Mesothelial cell of epicardium (in vitro differentiated cells): ENCODE measurements at places on chromosomes 5 and 9.

DNA sequence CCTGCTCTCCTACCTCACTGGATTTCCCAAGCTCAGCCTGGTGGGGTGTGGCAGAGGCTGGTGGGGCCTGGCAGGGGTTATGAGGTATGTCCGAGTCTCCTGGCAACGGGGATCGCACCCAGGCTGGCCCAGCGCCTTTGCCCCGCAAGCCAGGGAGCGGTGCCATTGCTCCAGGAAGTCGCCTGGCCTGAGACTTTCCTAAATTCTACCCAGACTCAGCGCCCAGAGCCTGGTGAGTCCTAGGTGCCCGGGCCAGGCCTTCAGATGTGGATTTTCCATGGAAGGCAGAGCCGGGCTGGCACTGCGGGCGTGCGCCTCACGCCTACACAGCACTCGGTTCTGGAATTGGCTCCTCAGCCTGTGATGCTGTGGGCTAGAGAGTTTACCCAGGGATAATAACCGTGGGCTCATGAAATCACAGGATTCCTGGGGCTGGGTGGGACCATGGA, 155.4 kb upstream of the COL5A1 start:
- DNase-seq: peak; percentile 14

DNA sequence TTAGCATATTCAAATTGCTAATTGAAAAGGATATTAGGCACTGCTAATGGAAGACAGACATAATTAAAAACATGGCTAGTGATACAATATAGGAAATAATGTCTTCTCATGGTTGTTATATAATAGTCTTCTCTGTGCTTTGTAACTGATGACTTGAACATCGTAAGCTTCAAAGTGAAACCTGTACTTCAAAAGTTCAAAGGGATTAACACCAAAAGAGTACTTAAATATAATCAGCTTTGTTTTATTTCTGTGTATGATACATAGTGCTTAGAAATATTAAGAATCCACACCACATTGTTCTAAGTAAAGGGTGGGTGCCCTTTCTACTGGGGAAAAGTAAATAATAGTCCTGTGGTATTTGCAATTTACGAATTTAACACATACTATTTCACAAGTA, 75.4 kb upstream of the ITGA1 start:
- no peak for DNase-seq

GRCh38 chr5:152412129-152412528, 7.0 kb upstream of the NMUR2 start:
- no peak for DNase-seq

- DNase-seq: no peak
These were observed 159.4 kb upstream of the NR3C1 start for GRCh38 chr5:143562935-143563334.

DNA sequence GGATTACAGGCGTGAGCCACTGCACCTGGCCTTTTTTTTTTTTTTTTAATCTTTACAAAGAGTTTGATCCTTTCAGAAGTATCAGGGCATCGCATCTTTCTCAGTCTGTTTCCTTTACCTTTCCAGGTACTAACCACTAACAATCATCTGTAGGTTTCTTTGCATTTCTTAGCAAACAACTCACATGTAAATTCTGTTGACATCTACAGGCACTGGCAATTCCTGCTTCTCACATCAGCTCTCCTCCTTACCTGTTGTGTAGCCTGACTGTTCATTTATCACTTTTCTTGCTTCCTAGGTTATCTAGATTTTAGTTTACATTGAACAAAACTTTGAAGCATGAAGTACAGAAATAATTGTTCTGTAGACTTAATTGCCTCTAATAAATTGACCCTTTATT, 27.5 kb upstream of the VPS13A start:
- DNase-seq: no peak

- no peak for DNase-seq
These were observed 12.0 kb downstream of the INIP start for GRCh38 chr9:112705768-112706427.

GRCh38 chr5:58993461-58993860, 410.6 kb downstream of the RAB3C start:
- DNase-seq: no peak

DNA sequence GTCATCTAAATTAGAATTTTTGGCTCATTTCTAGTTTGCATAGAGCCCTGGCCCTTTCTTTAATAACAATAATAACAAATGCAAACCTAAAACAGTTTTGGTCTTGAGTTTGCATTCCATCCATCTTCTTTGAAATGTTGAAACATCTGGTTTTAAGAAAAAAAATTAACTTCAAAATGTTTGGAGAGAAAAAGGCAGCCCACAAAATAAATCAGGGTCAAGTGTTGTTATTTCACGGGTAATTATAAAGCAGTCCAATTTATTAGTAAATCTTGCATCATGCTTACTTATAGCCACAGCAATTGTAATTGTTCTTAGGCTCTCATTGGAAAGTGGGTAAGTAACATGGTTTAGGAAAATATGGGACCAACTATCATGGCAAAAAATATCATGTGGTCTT, 247.0 kb upstream of the MEF2C start:
- DNase-seq: no peak

GRCh38 chr5:77995793-77996409, 219.8 kb upstream of the TBCA start:
- no peak for DNase-seq

GRCh38 chr5:154335065-154335448, 110.7 kb upstream of the SAP30L start:
- no peak for DNase-seq

- no peak for DNase-seq
These were observed 38.3 kb downstream of the HTR1A start for GRCh38 chr5:63923914-63924313.

DNA sequence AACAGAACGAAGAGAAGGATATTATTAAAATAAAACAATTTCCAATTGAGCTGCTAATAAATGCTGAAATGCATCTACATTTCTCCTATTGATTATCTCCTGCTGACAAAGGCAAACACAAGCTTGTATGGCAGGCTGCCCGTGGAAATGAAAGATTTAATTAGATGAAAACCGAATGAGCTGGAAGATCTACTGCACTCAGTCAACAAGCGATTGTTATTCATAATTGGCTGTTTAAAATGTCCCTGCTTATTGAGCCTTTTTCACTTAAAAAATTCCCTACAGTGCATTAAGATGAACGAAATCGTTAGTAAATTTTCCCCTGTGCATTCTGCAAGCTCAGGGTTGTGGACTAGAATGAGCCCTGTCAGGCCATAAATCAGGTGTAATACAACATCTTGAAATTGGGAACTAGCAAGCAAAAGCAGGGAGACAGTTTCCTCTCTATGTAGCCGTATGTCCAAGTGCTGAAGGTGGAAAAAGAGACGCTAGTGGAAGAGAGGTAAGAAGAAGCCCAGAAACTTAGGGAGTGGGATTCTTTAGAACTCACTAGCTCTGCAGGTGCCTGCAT, 28.5 kb upstream of the KIF4B start:
- DNase-seq: no peak

GRCh38 chr5:174505621-174506020, 218.8 kb upstream of the MSX2 start:
- DNase-seq: no peak

DNA sequence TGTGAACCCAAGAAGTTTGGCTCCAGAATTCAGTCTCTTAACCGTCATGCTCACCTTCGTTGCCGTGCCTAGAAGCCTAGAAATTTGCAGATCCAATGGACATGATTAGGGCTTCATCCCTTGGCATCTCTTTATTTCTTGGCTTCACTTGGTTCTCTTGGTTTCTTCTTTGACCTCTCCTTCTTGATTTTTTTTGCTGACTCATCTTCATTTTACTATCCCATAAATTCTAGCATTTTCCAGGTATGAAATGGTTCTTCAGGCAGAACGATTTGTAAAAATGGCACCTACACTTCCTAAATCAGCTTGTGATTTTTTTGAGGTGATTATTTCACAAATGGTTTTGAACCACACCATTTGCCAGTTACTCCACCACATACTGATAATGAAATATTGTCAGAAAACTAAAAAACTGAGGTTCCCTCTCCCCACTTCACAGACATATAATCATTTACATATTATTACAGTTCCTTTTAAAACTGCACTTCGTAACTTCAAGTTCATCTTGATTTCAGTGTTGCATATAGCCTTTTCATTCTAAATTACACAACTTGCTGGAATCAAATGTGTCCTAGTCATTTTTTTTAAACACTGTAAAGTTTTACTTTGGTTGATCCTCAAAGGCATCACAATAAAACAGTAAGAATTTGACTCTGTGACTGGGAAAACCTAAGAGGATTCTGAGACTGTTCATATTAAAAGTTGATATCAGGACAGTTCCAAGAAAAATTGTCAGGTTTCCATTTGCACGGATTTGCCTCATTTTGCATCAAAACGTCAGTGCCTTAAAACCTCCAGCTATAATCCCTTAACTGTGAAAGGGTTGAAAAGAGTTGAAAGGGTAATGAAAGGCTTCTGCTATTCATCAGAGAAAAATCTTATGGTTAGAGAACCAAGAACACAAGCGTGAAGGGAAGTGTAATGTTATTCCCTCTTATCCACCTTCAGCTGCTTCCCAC, 8.9 kb upstream of the NREP start:
- DNase-seq: no peak

GRCh38 chr9:108885643-108886348, 23.7 kb downstream of the ACTL7A start:
- no peak for DNase-seq

DNA sequence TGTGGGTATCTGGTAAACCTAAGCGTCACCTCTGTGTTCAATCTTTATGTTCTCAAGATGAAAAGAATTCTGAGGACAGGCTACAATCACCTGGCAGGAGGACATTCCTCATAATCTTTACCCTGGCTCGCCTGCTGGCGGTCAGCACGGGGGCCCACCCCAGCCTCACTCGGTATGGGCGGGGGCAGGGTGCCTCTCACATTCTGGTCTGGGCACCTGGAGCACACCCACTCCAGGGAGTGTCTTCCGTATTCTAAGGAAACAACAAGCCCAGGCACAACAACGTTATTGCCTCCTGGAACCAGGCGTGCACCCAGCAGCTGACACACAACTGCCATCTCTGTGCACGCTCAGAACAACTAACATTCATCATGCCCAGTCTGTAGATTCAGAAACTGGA, 179.8 kb downstream of the ROR2 start:
- DNase-seq: no peak

- no peak for DNase-seq
These were observed 3.4 kb downstream of the SARDH start for GRCh38 chr9:133734590-133735414.

GRCh38 chr5:35458824-35459207, 158.8 kb upstream of the SPEF2 start:
- no peak for DNase-seq

- DNase-seq: no peak
These were observed 187.1 kb upstream of the SPEF2 start for GRCh38 chr5:35430381-35431162.
